ENCODE measurements at places on chromosomes 5 and 9. TPM values are rescaled to one million over a fixed set of nuclear protein-coding genes. Genes with fewer than 3 reads are reported as not detected.

- peak; percentile 79 for DNase-seq
- no peak overlapping the region for H3K27ac ChIP-seq
- H3K36me3 ChIP-seq, result no peaks in the 10 kb centered on the region
- no peaks in the 10 kb centered on the region for H3K4me1 ChIP-seq
- no peak overlapping the region for H3K4me3 ChIP-seq
These were observed 5.8 kb upstream of the BICD2 start for GRCh38 chr9:92770360-92770995.

DNA sequence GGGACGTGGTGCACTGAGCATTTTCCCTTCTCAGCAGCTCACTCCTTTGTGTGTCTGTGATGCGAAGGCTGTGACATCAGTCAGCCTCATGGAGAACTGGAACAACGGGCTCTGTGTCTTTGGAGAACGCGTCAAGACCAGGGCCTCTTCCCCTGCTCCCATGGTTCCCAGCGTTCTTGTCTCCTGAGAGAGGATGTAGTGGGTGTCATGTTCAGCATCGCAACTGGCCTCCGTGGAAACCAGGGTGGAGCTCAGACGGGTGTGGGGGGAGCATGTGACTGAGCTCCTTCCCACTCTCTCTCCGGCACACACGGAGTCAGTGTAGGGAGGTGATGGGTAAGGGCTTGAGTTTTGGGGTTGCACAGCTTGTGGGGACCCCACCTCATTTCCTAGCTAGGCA is 59.7 kb downstream of the TENT4A start:
- H3K4me3 ChIP-seq, result no peak overlapping the region
- H3K27ac ChIP-seq, result no peak overlapping the region
- no peaks in the 10 kb centered on the region for H3K4me1 ChIP-seq
- no peaks in the 10 kb centered on the region for H3K36me3 ChIP-seq

GRCh38 chr5:83387041-83387440 is 84.5 kb upstream of the VCAN start:
- no peaks in the 10 kb centered on the region for H3K36me3 ChIP-seq
- H3K4me3 ChIP-seq, result no peak overlapping the region
- no peak for DNase-seq

- H3K27ac ChIP-seq, result no peak overlapping the region
- H3K4me3 ChIP-seq, result no peak overlapping the region
- H3K36me3 ChIP-seq, result no peaks in the 10 kb centered on the region
- DNase-seq, result no peak
These were observed 4.4 kb upstream of the CD180 start for GRCh38 chr5:67200809-67201562.

GCNT4 gene
- total RNA-seq, result 1.1 TPM

- no peaks in the 10 kb centered on the region for H3K36me3 ChIP-seq
- H3K27me3 ChIP-seq, result peaks cover 62% of the 10 kb centered on the region
- DNase-seq, result no peak
- no peak overlapping the region for H3K27ac ChIP-seq
- no peaks in the 10 kb centered on the region for H3K4me1 ChIP-seq
- no peak overlapping the region for H3K4me3 ChIP-seq
These were observed 115.7 kb downstream of the ESM1 start for GRCh38 chr5:54869691-54870090.

GRCh38 chr5:42306287-42306686 is 117.0 kb upstream of the GHR start:
- no peak overlapping the region for H3K4me3 ChIP-seq
- H3K36me3 ChIP-seq, result no peaks in the 10 kb centered on the region
- H3K27me3 ChIP-seq, result no peaks in the 10 kb centered on the region
- no peak for DNase-seq
- no peak overlapping the region for H3K27ac ChIP-seq

DNA sequence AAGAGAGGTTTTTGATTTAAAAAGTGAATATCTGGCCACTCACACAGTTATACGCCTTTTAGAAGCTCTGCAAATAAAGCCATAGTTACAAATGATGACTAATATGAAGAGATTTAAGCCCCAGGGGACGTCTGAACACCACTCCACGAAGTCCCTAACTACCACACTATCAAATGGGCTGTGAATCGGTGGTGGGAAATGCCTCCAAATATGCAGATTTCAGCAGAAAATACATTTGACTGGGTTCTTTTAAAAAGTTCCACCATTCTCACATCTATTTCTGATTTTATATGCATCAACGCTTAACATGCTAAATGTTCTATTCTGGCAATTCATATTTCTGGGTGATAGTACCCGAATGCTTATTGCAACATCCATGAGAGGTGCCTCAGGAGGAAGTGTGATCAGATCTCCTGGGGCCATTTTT is 22.5 kb downstream of the TICAM2 start:
- no peaks in the 10 kb centered on the region for H3K36me3 ChIP-seq
- H3K4me1 ChIP-seq, result no peaks in the 10 kb centered on the region
- no peak for DNase-seq
- H3K4me3 ChIP-seq, result no peak overlapping the region

DNA sequence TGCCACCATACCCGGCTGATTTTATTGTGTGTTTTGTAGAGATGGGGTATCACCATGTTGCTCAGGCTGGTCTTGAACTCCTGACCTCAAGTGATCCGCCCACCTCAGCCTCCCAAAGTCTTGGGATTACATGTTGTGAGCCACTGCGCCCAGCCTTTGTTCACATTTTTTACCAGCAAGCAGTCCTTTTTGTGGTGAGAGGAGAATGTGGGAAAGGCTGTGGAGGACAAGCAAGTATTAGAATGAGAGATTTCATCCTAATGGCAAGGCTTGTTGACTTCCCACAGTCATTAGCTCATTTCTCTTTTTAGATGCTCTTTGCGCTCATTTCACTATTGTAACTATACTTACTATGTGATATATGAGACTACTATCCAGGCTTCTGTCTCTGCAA is 6.1 kb downstream of the IL31RA start:
- H3K36me3 ChIP-seq, result no peaks in the 10 kb centered on the region
- H3K4me1 ChIP-seq, result no peaks in the 10 kb centered on the region
- no peak for DNase-seq
- peaks cover 4% of the 10 kb centered on the region for H3K27me3 ChIP-seq

DNA sequence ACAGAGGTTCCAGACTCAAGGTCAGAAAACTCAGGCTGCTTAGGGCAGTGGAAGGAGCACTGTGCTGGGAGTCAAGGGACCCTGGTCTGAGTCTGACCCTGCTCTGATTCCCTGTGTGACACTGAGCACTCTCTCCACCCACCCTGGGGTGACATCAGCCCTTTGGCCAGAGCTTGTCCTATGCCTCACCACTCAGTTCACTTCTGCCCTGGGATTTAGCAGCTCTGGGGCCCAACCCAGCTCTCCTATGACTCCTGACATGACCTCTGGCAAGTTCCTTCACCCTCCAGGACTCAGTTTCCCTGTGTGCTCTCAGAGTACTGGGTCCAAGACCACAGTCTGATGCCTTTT is 63.9 kb downstream of the FAM114A2 start:
- no peaks in the 10 kb centered on the region for H3K36me3 ChIP-seq
- H3K27ac ChIP-seq, result no peak overlapping the region
- H3K4me1 ChIP-seq, result peaks cover 11% of the 10 kb centered on the region
- no peaks in the 10 kb centered on the region for H3K27me3 ChIP-seq
- no peak overlapping the region for H3K4me3 ChIP-seq
- no peak for DNase-seq

GMCL2 gene
- total RNA-seq, result not detected

LRRC70 gene
- total RNA-seq, result 0.50 TPM

DNA sequence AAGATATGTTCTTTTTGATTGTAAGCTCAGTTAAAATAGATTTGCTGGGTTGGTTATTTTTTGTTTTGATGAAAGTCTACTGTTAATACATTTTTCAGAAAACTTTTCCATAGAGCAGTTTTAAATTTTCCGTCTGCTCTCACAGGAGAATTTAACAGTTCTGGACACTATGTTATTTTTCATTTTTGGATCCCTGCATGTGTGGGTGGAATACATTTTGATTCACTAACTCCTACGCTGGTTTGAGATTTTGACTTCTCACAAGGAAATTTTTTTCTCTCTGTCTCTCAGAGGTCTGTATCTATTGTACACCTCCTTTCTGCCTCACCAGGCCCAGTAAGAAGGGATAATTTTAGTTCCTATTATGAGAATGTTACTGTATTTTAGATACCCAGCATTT is 502.4 kb downstream of the CDH10 start:
- H3K27me3 ChIP-seq, result no peaks in the 10 kb centered on the region
- no peak overlapping the region for H3K27ac ChIP-seq
- DNase-seq, result no peak

PPP3R2 gene
- not detected for total RNA-seq

Data from endodermal cell (in vitro differentiated cells).